ENCODE measurements at places on chromosomes 2 and 18.

GRCh38 chr2:36380624-36381481 lies 25.3 kb downstream of the CRIM1 start:
- DNase-seq: no peak

- DNase-seq: no peak
Measured at GRCh38 chr18:49899657-49900330, 86.5 kb upstream of the ACAA2 start.

DNA sequence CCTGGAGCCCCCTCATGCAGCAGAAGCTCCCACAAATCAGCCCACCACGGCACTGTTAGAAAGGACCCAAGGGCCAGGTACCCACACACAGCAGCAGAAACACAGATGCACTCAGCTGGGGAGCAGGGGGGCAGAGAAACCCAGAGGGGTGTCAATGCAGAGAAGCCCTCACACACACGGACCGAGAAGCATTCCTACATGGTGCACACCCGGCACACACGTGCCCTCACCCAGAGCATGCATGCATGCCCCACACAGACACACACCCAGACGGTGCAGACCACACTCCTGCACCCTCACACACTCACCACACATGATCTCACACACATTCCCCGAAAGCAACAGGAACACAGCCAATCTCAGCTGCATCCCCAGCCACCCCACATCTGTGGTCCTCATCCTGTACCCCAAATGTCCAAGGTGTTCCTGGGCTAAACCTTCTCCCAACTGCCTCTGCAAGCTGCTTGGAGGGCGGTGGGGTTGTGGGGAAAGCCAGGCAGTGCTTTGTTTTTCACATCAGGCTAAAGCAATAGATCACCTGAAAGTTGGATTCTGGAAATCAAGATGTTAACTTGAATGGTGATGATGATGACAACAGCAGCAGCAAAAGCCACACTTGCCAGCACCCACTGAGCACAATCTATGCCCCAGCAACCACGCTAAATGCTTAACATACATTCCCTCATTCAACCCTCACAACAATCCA lies 102.3 kb downstream of the ZFP36L2 start:
- DNase-seq: no peak

DNA sequence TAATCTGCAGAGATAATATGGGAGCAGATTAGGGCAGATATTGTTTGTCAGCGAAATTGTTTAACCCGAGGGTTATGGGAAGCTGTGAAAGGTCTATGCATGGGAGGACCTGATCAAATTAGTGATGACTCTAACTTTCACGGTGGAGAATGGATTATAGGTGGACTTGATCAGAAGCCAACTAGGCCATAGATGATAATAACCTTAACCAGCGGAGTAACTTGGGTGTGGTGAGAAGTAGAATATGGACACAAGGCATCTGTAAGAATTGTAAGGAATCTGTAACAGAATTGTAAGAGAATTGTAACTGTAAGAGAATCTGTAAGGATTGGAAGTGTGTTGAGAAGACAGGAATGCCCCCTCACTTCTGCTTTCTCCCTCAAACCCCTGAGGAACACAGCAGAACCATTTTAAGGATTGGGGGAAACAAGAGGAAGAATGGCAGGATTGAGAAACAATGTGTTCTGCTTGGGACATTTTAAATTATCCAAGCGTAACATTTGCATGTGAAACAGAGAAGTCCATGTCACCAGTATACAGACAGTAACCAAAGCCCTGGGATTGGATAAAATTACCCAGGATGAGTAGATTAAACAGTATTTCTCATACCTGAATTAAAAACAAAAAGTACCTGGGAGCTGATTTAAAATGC lies 14.9 kb upstream of the SLC39A10 start:
- DNase-seq: no peak

GRCh38 chr2:212901604-212902275 lies 249.7 kb downstream of the IKZF2 start:
- DNase-seq: no peak

Measured in activated naive CD4-positive, alpha-beta T cell (primary cell).